ENCODE measurements at places on chromosomes 1 and 21.

DNA sequence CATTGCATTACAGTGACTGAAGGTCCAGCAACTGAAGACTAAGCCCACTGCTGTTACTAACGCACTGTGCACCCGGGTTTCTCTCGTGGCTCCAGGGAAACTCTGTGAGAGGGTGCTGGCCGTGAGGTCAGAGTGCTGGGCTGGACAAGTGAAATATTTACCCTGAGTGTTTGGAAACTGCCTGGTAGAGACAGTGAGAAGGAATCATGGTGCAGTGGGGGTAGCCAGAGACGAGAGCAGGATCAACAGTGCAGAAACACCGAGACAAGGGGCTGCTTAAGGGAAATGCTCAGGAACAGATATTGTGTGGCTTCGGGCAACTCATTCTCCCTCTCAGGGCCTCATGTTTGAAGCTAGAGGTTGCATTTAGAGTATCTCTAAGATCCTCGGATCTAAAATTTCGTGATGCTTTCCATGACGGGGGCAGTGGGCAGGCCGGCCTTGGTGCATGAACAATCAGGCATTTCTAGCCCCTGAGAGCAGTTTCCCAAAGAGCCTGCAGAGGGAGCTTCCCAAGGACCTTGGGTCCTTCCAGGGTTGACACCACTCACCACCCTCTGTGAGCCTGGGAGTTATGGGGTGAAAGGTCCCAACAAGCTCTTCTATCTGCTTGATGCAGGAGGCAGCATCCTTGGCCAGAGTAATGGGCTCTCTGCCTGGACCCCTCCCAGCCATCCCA is 9.7 kb downstream of the CD2 start:
- no peak for DNase-seq

DNA sequence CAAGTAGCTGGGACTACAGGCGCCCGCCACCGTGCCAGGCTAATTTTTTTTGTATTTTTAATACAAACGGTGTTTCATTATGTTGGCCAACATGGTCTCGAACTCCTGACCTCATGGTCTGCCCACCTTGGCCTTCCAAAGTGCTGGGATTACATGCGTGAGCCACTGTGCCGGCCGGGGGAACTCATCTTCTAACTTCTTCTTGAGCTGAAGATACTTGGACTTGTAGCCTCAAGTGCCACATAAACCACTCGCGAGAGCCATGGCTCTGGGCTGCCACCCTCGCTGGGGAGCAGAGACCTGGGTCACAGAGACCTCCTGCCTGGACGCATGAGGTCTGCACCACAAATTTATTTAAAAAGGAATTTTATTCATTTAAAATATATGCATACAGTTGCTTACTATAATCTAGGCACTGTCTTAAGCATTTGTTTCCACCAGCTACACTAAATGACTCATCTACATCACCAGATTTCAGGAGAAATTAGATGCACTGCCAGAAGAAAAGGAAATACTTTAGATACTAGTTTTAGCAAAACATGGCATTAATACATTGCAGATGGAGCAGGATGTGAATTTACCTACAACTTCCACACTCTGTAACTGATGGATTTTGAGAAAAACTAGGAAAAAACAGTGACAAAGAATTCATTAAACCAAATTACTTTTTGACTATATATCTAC is 29.9 kb upstream of the PUM1 start:
- DNase-seq, result no peak

- DNase-seq, result no peak
These were observed 266.3 kb downstream of the RHOU start for GRCh38 chr1:229001467-229002011.

- no peak for DNase-seq
These were observed 86.9 kb downstream of the NAV1 start for GRCh38 chr1:201625851-201626251.

GRCh38 chr1:230253150-230253549 is 173.0 kb downstream of the PGBD5 start:
- DNase-seq, result no peak

- no peak for DNase-seq
These were observed 107.2 kb downstream of the C1orf21 start for GRCh38 chr1:184493987-184494388.

DNA sequence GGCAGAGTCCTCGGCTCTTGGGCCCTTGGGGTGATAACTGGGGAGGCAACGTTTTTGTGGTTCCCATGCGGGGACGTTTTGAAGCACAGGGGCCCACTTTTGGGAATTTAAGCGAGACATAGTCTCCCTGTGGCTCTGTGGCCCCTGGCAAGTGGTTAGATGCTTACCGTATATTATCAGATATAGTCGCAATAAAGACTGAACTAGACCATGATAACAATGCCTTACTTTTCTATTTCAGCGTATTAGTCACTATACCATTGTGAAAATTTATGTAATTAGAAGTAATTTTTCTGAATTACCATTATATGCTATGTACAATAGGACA is 538 bp upstream of the RCAN1 start:
- DNase-seq, result no peak

DNA sequence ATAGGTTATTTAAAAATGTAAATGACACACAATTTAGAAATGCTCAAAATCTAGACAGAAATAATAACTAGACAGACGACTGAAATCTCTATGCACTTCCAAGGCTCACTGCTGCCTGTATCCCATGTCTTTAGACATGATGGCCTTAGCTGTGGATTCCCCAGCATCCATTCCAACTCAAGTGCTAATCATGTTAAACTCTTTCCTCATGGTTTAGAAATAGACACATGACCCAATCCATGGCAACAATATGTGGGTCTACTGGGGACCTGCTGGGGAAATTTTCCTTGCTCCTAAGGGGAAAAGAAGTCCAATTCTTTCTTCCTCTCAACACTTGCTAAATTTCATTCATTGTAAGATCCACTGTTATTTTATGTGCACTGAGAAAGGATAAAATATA is 188.5 kb downstream of the SLC45A1 start:
- DNase-seq, result no peak

DNA sequence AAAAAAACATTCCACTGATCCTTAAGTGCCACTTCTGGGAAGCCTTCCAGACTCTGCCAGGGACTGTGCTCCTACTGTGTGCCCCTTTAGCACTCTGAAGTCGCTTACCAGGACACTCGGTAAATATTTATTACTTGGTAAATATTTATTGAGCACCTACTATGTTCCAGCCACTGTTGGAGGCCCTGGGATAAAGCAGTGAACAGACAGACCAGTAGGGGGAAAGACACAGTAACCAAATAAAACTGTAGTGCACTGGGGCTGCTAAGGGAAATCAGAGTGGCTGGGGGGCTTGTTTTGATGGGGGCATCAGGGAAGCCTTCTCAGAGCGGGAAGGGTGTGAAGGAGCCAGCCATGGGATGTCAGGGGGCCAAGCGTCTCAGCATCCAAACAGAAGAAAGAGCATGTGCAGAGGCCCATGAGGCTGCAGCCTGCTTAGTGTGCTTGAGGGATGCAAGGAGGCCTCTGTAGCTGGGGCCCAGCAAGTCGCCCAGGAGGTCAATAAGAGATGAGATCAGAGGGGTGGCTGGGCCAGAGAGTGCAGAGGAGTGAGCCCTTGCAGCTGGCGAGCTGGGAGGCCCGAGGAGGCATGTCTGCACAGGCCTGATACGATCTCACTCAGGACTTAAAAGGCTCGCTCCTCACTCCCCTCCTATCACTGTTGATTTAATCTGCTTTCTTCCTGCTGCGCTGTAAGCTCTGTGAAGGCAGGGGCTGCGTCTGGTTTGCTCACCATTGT is 28.6 kb downstream of the KAZN start:
- DNase-seq, result no peak

DNA sequence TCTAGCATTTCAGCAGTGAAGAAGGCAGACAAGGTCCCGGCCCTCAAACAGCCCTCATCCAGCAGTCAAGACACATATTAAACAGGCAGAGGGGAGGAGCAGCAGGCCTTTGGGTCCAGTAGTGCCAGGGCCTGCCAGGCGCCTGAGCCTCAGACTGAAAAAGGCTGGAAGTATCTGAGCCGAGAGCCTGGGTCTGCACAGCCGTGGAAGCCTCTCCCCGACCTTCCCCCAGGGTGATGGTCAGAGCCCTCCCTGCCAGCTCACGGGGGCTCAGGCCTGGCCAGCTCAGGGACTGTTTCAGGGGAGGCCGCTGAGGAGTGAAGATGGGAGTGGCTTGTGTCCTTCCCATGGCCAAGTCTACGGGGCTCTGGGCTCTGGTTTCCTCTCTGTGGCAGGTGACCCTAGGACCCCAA is 565.2 kb downstream of the PTPRU start:
- no peak for DNase-seq

GRCh38 chr1:212203630-212204029 is 81.6 kb upstream of the PPP2R5A start:
- DNase-seq, result no peak

GRCh38 chr1:226432586-226433340 is 24.9 kb upstream of the PARP1 start:
- no peak for DNase-seq

GRCh38 chr1:31923901-31924535 is 14.2 kb downstream of the PTP4A2 start:
- no peak for DNase-seq

GRCh38 chr1:210367566-210367965 is 38.9 kb downstream of the HHAT start:
- no peak for DNase-seq

DNA sequence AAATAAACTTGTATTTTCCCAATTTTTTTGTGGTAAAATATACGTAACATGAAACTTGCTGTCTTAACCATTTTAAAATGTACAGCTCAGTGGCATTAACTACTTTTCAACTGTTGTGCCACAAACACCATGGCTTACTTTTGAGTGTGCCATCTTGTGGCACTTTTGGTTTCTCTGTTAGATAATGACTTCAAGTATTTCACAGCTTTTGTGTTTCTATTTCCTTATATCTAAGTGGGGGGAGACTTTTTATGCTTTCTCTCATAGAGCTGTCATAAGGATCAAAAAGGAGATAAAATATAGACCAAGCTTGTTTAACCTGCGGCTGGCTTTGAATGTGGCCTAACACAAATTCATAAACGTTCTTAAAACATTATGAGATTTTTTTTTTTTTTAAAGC is 44.3 kb downstream of the CDC14A start:
- DNase-seq, result no peak

DNA sequence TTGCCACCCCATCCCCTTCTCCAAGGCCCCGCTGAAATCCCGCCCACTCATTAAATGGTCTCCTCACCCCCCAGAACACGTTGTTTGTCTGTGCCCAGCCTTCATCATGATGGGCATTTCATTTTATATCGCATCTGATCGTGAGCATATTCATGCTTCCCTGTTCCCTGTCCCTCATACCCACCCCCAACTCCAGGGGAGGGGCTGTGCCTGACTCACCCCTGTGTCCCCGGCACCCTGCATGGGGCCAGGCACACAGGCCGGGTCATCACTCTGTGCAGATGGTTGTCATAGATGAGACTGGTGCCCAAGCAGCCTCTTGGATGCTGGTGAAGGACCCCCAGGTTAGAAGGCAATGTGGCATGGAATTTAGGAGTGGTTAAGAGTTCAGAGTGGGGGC is 11.0 kb downstream of the CAMK2N1 start:
- DNase-seq, result no peak

GRCh38 chr1:167923324-167924056 is 9.6 kb upstream of the ADCY10 start:
- DNase-seq, result no peak

DNA sequence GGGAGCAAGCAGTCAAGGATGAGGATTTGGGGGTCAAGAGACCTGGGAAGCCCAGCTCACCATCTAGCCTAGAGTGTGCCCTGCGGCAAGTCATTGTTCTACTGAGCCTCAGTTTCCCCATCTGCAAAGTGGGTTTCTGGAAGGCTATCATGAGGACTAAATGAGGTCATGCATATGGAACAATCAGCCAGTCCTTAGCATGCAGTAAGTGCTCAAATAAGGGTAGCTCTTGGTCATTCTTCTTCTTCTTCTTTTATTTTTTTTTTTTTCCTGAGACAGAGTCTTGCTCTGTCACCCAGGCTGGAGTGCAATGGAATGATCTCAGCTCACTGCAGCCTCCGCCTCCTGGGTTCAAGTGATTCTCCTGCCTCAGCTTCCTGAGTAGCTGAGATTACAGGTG is 99.9 kb upstream of the RUNX3 start:
- DNase-seq, result no peak

- no peak for DNase-seq
These were observed 4.3 kb downstream of the MYOM3 start for GRCh38 chr1:24107462-24108138.

DNA sequence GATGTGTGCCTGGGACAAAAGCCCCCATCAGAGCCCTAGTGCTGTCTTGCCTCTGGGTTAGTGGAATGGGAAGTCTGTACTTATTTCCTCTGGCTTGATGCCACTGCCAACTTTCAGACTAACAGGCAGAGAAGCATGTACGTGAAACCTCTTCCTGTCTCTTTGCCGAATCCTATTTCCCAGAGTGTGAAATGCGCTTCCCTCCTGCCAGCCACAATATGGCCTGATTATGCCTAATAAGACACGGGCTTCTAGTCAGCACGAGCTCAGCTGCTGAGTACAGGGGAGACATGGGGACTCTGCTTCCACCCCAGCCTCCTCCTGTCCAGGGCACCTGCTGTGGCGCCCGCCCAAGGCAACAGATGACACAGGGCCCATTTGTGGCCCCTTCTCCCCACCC is 111.4 kb downstream of the KCND3 start:
- no peak for DNase-seq

- no peak for DNase-seq
These were observed 149.7 kb upstream of the VANGL1 start for GRCh38 chr1:115492019-115492595.

DNA sequence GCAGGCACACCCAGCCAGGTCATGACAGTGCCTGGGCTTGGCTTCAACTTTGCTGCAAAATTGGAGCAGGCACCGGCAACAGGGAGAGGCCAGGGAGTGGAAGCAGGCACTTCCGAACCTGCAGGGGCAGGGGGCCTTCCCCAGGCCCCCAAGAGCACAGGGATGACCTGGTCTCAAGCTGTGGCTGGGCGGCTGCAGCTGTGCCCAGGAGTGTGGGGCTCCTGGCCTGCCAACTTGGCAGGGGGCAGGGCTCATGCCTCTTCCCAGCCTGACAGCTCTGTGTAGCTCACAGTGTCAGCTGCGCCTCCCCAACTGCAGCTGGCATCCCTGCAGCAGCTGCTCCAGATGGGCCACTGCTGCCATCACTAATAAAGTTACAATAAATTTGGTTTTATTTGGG is 51.5 kb upstream of the SCYL3 start:
- DNase-seq, result no peak

DNA sequence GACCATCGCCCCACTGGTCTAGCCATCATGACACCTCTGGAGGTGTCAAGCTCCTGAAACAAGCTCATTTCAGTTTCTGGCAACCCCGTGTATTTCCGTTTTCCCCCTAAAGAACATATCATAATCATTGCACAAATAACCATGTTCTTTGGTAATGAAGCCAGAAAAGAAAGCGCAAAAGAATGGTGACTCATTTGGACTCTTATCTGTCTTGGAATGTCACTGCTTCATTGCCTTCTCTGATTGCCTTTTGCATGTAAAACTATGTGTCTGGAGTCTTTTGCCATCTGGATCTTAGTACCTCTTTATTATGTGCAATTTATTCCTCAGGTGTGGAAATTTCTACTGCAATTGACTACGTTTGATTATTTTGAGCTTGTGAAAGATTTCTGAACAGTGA is 110.5 kb downstream of the COLGALT2 start:
- no peak for DNase-seq
